ENCODE measurements at places on chromosomes 5 and 9. TPM values are rescaled to one million over a fixed set of nuclear protein-coding genes. Genes with fewer than 3 reads are reported as not detected.
A peak's percentile ranks its signal among the peaks of the same experiment; 100 is the strongest.

GRCh38 chr5:1765141-1765879 lies 34.3 kb downstream of the MRPL36 start:
- DNase-seq, result peak; percentile 15

DNA sequence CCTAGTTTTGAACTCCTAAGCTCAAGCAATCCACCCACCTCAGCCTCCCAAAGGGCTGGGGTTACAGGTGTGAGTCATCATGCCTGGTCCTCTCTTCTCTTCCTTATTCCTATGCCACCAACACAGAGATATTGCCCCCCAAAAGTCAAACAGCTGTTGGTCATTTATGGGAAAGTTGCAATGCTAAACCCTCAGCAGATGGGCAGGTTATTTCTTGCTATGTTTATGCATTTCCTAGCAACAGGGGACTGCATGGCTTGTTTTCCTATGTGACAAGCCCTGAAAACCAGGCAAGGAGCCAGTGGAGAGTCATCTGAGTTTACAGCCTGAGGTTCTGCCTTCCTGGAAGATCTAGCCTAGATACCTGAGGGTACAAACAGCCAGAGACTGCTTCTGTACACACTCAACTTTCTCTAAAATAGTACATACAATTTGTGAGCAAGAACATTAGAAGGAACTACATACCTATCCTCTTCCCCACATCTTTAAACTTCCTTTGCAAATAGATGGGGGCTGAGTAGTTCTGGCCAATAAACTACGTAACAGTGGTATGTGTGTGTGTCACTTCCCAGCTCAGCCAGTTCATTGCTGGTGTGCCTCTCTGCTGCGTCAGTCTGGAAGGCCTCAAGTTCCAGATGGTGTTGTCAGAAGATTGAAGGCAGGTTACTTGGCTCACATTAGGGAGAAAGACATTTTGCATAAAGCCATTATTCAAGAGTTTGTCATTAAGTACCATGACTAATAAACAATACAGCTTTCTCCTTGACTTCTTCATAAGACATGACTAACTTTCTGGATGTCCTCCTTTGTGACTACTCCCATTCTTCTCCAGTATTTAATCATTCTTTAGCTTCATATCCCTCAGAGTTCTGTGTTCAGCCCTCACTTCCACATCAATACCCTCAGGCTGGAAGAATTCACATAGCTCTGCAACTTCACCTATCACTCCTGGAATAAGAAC lies 65.3 kb downstream of the CSNK1A1 start:
- no peak for DNase-seq

GRCh38 chr5:96851312-96852062 lies 24.8 kb upstream of the ERAP2 start:
- DNase-seq, result no peak

DNA sequence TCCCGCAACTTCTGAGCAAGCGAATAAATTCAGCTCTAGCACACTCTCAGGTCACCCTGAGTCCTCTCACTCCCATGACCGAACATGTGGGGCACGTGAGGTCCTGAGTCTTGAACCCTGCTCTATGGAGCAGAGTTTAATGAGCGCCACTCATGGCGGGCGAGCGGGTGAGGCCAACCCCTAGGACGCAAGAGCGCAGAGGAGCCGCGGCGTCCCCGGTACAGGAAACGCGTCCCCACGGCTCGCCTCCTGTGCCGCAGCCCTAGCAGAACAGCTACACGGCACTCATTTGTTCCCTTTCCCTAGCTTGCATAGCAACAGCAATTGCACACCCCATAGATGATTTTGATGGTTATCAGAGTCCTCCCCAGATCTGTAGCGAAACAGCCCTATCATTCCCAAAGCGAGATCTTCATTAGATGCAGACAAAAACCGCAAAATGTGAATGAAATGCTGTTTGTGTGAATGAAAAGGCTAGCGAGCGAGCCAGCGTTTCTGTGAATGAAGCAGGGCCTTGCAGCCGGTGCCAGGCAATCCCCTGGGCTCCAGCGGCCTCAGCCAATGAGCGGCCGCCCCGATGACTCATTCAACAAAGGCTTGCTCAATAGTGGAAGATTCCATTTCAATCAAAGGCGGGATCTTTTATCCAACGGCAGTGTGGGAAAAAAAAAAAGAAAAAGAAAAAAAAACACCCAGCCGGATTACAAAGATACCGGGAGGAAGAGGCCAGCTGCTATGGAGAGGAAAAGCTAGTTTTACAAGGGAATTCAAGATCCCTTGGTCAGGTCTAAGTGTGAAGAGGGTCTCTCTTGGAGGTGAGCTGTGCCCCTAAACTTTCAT lies 1.5 kb upstream of the SHC3 start:
- DNase-seq, result peak; percentile 96

DNA sequence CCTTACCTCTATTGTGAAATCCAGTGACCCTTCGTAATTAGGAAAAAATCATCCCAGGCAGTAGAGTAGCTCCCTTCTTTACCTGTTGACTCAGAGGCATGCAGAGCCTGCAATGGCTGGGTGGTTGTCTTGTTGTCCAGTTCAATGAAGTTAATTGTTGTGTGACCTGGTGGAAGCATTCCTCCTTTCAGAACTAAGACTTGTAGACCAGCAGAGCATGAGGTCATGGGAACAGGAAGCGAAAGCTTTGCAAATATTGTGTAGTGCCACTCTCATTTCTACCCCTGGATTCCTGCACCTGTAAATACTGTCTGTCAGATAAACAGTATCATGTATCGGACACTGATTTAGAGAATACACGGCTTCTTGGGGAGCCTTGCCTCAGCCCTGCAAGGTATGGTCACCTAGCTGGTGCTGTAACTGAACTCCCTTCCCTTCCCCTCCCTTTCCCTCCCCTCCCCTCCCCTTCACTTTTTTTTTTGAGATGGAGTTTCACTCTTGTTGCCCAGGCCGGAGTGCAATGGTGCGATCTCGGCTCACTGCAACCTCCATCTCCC lies 5.7 kb upstream of the PRXL2C start:
- peak; percentile 18 for DNase-seq

DNA sequence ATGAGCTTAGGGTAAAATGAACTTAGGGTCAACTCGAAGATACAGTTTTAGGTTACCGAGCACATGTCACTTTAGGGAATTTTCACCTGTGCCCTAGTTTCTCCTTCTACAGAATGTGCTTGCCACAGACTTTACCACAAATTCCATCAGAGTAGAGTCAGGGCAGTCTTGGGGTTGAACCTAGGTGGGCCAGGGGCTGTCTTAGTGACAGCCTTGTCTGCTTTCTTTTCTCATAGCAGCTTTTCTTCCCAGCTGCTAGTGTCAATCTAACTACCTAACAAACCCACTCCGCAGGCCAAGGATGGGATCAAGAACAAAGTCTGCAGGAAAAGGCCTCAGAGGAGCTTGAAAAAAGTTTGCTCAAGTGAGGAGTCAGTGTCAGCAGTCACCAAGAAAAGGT lies 458.1 kb upstream of the CDH18 start:
- no peak for DNase-seq

GRCh38 chr9:19620326-19620725 lies 168.5 kb downstream of the SLC24A2 start:
- no peak for DNase-seq

DNA sequence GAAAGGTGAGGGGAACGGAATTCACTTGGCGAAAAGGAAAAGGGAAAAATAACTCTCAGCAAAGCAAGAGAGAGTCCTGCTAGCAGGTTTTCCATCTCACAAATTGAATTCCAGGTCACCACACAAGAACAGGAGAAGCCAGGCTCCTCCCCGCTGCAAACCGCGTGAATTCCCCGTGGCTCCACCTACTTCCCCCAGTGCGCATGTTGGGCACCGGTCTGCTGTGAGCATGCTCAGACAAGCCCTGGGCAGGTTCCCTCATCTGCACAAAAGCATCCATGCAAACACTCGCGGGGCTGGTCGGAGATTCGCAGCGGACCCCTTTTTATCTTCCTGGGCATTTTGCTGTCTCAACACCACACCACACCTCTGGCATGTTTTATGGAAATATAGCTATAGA lies 58.5 kb upstream of the S1PR3 start:
- peak; percentile 67 for DNase-seq

- no peak for DNase-seq
Measured at GRCh38 chr9:134637696-134638501, 3.7 kb upstream of the COL5A1 start.

Gene CENPK
- total RNA-seq, result 22.8 TPM

Gene SH3RF2
- total RNA-seq, result 3.2 TPM

Gene SPAAR
- 0.25 TPM for total RNA-seq

Gene ERAP2
- not detected for total RNA-seq

Gene C1QTNF2
- total RNA-seq, result not detected

Gene LCN15
- total RNA-seq, result 1.2 TPM

Data from endodermal cell (in vitro differentiated cells).